ENCODE measurements at places on chromosomes 5 and 9. TPM values are rescaled to one million over a fixed set of nuclear protein-coding genes. Genes with fewer than 3 reads are reported as not detected.

LCN15 gene
- 1.6 TPM for total RNA-seq

IFNB1 gene
- total RNA-seq: 0.13 TPM

MYOT gene
- total RNA-seq: not detected

UBE2QL1 gene
- not detected for total RNA-seq

CTSV gene
- total RNA-seq: 1.3 TPM

GABRA6 gene
- not detected for total RNA-seq

C9orf153 gene
- not detected for total RNA-seq

CRHBP gene
- not detected for total RNA-seq

AHRR gene
- 17.8 TPM for total RNA-seq

BTNL3 gene
- not detected for total RNA-seq

IFNA2 gene
- not detected for total RNA-seq

TENT4A gene
- 16.5 TPM for total RNA-seq

KIF20A gene
- 78.7 TPM for total RNA-seq

TAF1L gene
- not detected for total RNA-seq

PRSS3 gene
- 19.8 TPM for total RNA-seq

MACIR gene
- 7.4 TPM for total RNA-seq

COMMD10 gene
- 38.2 TPM for total RNA-seq

PDE6A gene
- total RNA-seq: 0.05 TPM

SH3GL2 gene
- total RNA-seq: 0.07 TPM

ST6GALNAC6 gene
- total RNA-seq: 37.4 TPM

CORO2A gene
- 0.84 TPM for total RNA-seq

TRMT10B gene
- 1.6 TPM for total RNA-seq

PAEP gene
- total RNA-seq: not detected

HIGD2A gene
- total RNA-seq: 127 TPM

LCN9 gene
- not detected for total RNA-seq

ANXA2R gene
- 8.1 TPM for total RNA-seq
